ENCODE measurements at places on chromosomes 1 and 21.

GRCh38 chr1:244192325-244192724, 141.2 kb downstream of the ZBTB18 start:
- DNase-seq: no peak

- DNase-seq: peak; percentile 21
Observed at GRCh38 chr1:67484492-67484891, 54.3 kb upstream of the SERBP1 start.

DNA sequence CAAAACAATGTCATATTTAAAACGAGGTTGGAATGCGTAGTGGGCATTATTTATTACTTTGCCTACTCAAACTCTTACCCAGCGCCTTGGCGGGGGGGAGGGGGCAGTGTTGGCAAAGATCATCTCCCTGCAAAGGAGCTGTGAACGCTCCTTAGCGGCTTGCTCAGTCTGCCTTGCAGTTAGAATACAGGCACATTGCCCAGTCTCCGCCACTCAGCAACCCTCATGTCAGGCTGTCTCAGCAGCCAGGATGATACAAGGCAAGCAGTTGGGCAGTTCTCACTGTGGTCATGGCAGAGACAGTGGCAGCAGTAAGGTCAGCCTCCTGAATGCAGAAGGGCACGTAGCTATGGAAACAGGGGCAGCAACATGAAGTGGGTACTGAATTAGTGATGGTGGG, 170.4 kb upstream of the KCNK2 start:
- DNase-seq: no peak

DNA sequence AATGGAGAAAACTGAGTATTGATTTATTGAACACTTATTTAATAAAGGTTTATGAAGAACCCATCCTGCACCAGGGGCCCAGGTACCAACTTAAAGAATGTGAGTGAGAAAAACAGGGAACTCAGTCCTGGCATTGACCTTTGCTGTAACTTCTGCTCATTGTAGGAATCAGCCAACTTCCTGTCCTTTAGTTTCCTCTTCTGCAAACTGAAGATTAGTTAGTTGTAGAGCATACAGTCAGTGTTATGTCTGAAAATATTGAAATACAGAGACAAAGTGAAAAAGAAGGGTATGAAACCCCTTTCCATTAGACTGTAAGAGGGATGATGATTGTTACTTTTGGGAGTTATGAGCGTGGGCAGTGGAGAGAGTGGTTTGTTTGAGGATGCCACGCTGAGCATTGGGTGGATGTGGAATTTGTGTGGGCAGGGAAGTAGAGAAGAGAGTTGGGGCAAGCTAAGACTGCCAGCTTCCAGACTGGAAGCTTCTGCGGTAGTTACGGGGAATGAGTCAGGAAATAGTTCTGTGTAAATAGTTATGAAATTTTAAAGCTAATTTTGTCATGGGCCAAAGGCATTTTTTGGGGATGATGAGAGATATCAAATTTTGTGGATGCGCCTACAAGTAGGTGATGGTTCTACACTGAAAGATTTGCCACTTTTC, 89.2 kb downstream of the GPR88 start:
- no peak for DNase-seq

- DNase-seq: no peak
Observed at GRCh38 chr1:158374860-158375259, 21.2 kb downstream of the CD1E start.

- DNase-seq: no peak
Observed at GRCh38 chr1:111251570-111251969, 24.1 kb downstream of the CHI3L2 start.

- no peak for DNase-seq
Observed at GRCh38 chr1:70961374-70961975, 86.1 kb downstream of the PTGER3 start.

DNA sequence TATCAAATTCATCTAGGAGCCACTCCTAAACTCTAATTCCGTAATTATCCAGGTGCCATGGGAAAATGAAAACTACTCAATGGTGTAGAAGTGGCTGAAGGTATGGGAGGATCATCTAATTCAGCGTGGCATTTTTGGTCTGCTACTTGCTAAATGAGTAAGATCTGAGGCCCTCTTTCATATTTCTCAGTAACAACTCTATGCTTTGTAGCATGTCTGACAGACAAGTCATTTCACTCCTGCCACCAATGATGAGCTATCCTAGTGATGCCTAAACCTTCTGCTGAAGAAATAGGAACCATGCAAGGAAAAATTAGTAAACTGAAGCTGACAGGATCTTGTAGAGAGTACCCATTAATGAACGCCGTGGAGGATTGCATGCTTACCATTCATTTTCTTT, 145.3 kb downstream of the NTNG1 start:
- DNase-seq: no peak

GRCh38 chr1:31734582-31735107, 29.5 kb downstream of the ADGRB2 start:
- no peak for DNase-seq

- no peak for DNase-seq
Observed at GRCh38 chr1:179510038-179510437, 65.7 kb downstream of the NPHS2 start.

DNA sequence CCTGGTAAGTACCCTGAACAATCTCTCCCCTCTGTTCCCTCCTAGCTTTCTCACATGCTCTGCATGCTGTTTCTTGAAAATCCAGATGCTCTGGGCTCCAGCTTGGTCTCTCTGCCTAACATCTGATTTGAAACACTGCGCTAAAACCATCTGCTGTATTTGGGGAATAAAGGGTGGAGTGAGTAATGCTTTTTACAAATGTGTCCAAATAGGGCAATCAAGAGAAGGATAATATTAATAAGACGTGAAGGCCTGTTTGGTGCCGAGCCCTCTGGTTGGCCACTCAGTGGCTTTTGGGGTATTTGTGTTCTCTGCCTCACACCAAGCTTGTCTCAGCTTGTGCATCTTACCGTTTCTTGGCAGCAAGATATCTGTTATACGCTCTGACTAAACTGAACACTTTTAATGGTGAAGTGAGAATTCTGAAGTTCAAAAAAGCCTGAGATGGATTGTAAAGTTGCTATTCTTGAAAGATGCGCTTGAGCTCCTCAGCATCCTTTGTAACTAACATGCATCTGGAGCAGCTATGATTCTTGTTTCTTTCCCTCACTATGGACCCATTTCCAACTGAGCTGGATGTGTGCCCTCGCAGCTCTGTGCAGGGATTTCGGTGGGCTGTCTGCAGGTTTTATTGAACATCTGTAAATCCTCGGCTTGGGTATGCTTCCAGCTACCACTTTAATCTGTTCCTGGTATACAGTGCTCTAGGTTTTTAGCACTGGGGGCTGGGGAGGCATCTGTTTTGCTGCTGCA, 269.4 kb downstream of the RWDD3 start:
- no peak for DNase-seq

DNA sequence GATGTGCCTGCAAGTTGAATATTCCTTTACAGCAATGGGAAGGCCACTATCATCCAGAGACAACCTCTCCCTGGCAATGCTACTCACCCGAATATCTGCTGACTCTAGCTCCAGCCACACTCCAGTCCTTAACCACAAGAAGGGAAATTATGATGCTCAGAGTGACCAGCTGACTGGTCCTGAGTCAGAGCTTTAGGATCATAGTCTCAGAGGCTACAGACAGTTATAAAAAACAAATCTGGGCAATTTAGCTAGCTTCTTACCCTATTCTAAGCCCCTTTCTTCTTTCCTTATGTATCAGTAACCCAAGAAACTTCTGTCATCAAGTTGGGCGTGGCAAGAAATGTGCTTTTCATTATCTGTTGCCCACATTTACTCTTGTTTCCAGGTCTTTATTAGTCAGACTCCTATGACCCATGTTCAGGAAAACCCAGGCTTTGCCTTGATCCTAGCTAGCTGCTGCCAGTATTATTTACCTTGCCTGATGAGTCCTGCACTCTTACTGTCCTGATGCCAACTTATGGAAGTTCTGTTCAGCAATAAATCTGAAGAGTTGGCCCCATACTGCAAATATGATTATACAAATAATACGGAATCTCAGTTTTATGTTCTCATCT, 207.0 kb downstream of the TTLL7 start:
- DNase-seq: no peak

Data from NCI-H748 treated with DMSO at 0.1 percent for 48 hours (cell line).